ENCODE measurements at places on chromosomes 5 and 9. TPM values are rescaled to one million over a fixed set of nuclear protein-coding genes. Genes with fewer than 3 reads are reported as not detected.

DNA sequence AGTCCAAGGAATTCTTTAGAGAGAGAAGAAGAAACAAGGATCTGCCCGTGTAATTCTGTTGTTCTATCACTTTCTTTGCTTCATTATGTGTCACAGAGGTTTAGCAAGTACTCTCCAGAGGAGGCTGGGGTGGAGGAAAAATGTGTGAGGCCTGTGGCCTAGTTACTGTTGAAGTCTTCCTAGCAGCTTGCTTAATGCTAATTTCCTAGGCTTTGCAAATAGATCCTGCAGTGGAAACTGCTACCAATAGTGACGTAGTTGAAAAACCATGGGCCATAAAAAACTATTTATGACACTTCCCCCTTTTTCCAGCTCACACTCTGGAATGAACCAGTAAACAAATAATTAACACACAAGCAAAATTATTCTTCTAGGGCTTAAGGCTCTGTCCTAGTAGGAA is 27.0 kb upstream of the C9orf72 start:
- no peaks in the 10 kb centered on the region for H3K36me3 ChIP-seq
- no peak overlapping the region for H3K4me3 ChIP-seq
- no peaks in the 10 kb centered on the region for H3K4me1 ChIP-seq
- peak; percentile 12 for DNase-seq
- H3K27me3 ChIP-seq: no peaks in the 10 kb centered on the region

- peaks cover 6% of the 10 kb centered on the region for H3K36me3 ChIP-seq
- DNase-seq: peak; percentile 33
- H3K27me3 ChIP-seq: no peaks in the 10 kb centered on the region
- H3K4me1 ChIP-seq: no peaks in the 10 kb centered on the region
Measured at GRCh38 chr5:179969110-179969509, 61.4 kb upstream of the TBC1D9B start.

GRCh38 chr9:127959398-127959797 is 21.4 kb downstream of the EEIG1 start:
- peaks cover 64% of the 10 kb centered on the region for H3K4me1 ChIP-seq
- no peak overlapping the region for H3K4me3 ChIP-seq
- H3K27ac ChIP-seq: no peak overlapping the region
- H3K27me3 ChIP-seq: no peaks in the 10 kb centered on the region
- no peak for DNase-seq
- H3K36me3 ChIP-seq: no peaks in the 10 kb centered on the region

- no peak overlapping the region for H3K4me3 ChIP-seq
- no peak overlapping the region for H3K27ac ChIP-seq
- H3K27me3 ChIP-seq: no peaks in the 10 kb centered on the region
- H3K4me1 ChIP-seq: no peaks in the 10 kb centered on the region
Measured at GRCh38 chr5:81162501-81162900, 70.6 kb upstream of the CKMT2 start.

DNA sequence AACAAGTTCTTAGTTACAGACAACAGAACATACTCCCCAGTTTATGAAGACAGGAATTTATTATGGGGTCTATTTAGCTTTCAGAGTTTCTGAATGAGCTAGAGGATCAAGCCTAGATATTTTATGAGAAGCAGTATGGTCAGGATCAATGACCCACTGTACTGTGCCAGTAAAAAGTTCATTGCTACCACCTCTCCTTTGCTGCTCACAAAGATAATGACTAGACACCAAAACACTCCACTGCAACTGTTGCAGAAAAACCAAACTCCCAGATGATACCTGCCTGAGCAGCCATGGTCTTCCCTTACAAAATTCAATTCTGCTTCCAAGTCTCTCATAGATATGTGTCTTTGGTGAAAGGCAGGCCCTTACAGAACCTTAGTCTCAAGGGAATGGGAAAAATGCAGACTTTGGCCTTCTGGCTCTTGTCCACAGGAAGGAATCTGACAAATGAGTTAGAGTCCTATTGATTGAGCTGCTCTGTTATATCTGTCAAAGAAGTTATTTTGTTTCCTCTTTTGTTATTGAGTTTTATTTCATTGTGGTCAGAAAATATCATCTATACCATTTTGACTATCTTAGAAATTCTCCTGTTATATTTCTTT is 74.7 kb upstream of the RASGRF2 start:
- no peaks in the 10 kb centered on the region for H3K27me3 ChIP-seq
- DNase-seq: no peak
- no peaks in the 10 kb centered on the region for H3K36me3 ChIP-seq
- H3K27ac ChIP-seq: no peak overlapping the region

GRCh38 chr9:111975709-111976108 is 79.1 kb downstream of the UGCG start:
- H3K4me3 ChIP-seq: no peak overlapping the region
- no peaks in the 10 kb centered on the region for H3K36me3 ChIP-seq
- peak; percentile 80 for DNase-seq
- H3K27me3 ChIP-seq: no peaks in the 10 kb centered on the region
- H3K4me1 ChIP-seq: peaks cover 33% of the 10 kb centered on the region

ADCY2 gene
- 0.52 TPM for total RNA-seq

CKMT2 gene
- 3.9 TPM for total RNA-seq

MAMDC4 gene
- 25.7 TPM for total RNA-seq

IFNA13 gene
- not detected for total RNA-seq

All from body of pancreas (tissue), 4 donors.